ENCODE measurements at places on chromosomes 12 and 14. TPM values are rescaled to one million over a fixed set of nuclear protein-coding genes. Genes with fewer than 3 reads are reported as not detected.

The HOXC6 gene
- total RNA-seq, result 0.70 TPM

The TMEM52B gene
- not detected for total RNA-seq

The CNTN1 gene
- under 0.01 TPM for total RNA-seq

The SNAPC1 gene
- total RNA-seq, result 9.7 TPM

The KRT77 gene
- total RNA-seq, result not detected

- no peak for DNase-seq
Observed at GRCh38 chr12:56256326-56256960, 1.7 kb downstream of the ANKRD52 start.

DNA sequence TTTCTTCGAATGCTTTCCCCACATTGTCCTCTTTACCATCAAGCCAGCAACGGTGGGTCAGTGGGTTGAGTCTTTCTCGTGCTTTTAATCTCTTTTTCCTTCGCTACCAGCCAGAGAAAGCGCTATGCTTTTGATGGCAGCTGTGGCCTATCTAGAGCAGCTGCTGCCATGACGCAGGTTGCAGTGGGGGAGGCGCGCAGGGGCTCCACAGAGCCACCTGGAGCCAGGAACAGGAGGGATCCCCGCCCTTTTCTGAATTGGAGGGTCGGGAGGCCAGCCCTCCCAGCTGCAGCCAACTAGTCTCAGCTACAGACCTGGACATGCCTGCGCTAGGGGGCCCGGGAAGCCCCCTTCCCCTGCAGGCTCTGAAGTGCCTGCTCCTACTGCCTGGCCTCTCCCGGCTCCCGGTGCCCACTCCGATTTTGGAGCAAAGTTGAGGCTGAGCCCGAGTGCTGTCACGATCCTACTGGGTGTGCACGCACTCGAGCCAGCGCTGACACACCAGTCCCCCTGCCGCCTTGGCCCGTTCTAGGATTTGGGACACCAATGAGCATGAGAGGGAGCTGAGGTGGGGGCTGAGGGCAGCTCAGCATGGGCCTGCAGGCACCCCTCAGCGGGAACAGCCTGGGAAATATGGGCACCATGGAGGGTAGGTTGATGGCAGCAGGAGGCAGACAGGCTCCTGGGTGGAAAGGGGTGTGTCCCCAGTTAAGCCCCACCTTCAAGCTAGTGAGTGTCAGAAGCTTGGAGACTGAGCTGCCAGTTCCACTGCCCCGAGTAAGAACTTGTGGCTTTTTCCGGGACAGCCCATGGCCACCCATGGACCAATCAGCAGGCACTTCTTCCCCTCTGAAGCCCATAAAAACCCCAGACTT, 784.2 kb downstream of the SLC6A15 start:
- DNase-seq, result no peak

DNA sequence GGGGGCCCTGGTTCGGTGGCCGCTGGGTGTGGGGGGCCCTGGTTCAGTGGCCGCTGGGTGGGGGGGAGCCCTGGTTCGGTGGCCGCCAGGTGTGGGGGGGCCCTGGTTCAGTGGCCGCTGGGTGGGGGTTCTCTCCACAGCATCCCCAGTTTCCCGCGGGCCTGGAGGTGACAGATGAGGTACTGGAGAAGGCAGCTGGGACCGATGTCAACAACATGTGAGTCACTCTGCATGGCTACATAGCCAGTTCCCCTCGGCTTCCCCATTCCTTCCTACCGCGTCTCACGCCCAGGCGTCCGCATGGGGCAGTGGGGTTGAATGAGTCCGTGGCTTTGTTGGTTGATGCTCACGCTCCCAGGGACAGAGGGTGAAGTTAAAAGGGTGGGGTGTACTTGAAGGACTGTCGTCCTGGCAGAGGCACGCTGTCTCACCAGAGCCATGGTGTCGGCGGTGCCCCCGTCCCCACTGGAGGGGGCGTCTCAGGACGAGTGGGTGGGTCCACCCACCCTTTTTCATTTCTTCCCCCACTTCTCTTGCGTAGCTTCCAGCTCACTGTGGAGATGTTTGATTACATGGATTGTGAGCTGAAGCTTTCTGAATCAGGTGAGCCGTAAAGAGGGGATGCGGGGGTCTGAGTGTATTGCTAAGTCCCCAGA, 15.6 kb downstream of the HIP1R start:
- DNase-seq, result no peak

GRCh38 chr14:74804219-74804825, 41.2 kb downstream of the YLPM1 start:
- no peak for DNase-seq

GRCh38 chr14:72154645-72155378, 222.6 kb downstream of the RGS6 start:
- no peak for DNase-seq

- DNase-seq, result no peak
Observed at GRCh38 chr12:42584651-42585111, 4.9 kb downstream of the PRICKLE1 start.

DNA sequence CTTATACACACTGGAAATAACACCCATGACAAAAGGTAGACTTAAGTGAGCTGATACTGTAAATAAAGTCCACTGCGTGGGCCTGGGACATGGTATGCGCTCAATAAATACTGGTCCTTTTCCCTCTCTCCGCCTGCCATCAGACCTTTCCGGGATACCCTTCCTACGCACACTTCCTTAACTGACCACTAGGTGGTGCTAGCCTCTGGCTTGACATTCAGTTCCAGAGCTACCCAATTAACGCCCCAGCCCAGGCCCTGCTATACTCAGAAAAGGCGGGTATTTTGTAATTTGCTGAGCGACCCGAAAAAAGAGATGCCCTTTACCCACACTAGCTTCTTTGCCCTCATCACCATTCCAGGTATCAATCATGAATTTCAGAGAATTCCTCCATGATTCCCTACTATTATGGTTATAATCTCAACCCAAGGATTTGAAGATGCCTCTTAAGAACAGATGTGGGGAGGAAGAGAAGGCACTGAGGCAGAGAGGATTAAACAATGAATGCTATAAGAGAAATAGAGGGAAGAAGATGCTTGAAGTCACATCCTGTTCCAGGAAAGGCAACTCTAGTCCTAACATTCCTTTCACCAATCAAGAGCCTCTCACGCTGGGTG, 3.9 kb upstream of the LRP1 start:
- DNase-seq, result peak; percentile 34

DNA sequence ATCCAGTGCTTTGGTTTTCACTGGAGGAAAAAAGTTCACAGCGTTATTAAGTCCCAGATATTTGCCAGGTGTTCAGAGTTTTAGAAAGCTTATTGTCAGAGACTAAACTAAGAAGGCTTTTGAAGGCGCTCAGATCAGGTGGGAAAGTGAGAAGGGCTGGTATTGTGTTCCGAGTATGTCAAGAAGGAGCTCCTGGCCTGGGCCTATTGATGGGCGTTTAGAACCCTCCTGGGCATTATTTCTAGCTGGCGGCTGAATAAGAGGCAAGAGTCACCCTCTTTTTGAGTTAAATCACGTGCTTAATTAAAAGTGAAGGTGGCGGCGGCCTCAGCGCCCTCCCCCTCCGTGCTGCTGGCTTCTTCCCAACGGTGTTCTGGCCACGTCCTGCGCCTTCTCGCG, 20.9 kb upstream of the GNS start:
- no peak for DNase-seq

DNA sequence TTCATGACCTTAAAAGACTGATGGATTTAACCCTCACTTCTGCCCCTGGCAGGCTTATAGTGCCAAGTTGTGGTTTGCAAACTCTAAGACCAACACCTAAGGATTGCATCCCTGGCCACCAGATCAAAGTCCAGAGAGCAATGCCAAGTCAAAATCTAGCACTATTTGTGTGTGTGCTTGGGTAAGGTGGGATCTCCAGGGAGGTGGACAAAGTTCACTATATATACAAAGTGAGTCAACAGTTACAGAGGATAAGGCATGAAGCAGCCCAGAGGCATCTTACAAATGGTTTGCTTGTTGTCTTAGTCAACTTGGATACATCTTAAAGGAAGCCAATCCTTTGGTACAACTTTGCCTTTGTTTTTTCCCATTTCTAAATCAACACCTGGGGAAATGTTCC, 137.3 kb downstream of the MSRB3 start:
- no peak for DNase-seq

GRCh38 chr14:63203618-63204406, 431 bp upstream of the RHOJ start:
- peak; percentile 95 for DNase-seq
